ENCODE measurements at places on chromosomes 3 and 15. TPM values are rescaled to one million over a fixed set of nuclear protein-coding genes. Genes with fewer than 3 reads are reported as not detected.

The GOLGA6D gene
- total RNA-seq: 0.13 TPM

The ZNF501 gene
- total RNA-seq: 6.7 TPM

The TEX264 gene
- total RNA-seq: 30.6 TPM

The P2RY12 gene
- not detected for total RNA-seq

The EAF2 gene
- total RNA-seq: 7.6 TPM

The SCG3 gene
- total RNA-seq: 6.4 TPM

The ALDH1L1 gene
- 4.7 TPM for total RNA-seq

DNA sequence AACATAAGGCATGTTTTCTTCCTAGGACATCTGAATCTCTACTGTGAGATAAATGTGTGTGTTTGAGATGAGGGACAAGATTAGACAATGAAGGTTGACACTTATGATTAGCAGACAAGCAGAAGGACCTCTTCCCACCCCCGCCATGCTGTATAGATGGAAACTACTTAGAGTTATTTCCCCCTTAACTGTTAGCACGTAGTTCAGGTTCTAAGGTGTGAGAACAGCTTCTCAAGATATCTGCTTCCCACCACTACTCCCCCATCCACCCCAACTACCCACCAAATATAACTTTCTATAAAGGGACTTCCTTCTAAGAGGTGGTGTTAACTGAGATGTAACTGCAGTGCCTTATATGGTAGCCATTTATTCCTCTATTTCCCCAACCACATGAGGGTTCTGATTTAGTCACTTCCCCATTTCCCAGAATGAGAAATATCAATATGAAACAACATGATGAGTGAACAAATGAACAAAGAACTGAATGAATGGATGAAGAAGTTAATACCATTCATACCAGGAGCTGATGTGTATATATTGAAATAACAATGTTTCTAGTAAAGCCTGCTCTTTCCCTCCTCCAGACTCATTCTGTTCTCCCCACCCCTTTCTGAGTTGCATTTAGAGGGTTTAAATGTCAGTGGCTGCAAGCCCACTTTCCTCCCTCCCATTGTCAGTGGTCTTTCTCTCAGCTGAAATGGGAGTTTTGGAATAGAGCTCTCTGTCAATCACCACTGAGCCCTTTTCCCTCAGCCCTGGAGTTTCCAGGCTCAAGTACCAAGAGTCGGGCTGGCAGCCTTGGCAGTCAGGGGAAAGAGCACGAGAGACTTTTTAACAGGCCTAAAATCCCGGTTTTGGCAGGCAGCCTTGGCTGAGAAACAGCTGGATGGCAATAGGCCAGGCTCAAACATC is 7.7 kb upstream of the RFTN1 start:
- H3K4me1 ChIP-seq: peaks cover 9% of the 10 kb centered on the region
- H3K4me3 ChIP-seq: no peak overlapping the region
- peaks cover 35% of the 10 kb centered on the region for H3K27me3 ChIP-seq
- no peaks in the 10 kb centered on the region for H3K36me3 ChIP-seq
- DNase-seq: no peak
- no peak overlapping the region for H3K27ac ChIP-seq

DNA sequence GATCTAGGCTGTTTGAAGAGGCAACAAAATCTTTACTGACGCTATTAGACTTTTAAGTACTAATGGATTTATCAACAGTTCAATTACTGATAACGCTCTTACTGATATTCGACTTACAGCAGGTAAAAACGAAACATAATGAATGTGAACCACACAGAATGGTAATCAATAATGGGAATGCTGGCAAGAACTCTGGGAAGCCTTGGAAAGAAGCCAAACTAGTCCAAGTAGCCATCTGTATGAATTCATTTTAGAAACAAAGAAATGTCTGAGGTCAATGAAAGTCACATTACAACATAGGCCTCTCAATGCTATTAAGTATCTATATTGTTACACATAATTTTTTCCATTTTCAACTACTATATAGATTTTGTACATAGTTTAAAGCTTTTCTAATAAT is 130.0 kb downstream of the DMXL2 start:
- DNase-seq: no peak
- H3K4me3 ChIP-seq: no peak overlapping the region
- H3K27me3 ChIP-seq: no peaks in the 10 kb centered on the region
- no peak overlapping the region for H3K27ac ChIP-seq

DNA sequence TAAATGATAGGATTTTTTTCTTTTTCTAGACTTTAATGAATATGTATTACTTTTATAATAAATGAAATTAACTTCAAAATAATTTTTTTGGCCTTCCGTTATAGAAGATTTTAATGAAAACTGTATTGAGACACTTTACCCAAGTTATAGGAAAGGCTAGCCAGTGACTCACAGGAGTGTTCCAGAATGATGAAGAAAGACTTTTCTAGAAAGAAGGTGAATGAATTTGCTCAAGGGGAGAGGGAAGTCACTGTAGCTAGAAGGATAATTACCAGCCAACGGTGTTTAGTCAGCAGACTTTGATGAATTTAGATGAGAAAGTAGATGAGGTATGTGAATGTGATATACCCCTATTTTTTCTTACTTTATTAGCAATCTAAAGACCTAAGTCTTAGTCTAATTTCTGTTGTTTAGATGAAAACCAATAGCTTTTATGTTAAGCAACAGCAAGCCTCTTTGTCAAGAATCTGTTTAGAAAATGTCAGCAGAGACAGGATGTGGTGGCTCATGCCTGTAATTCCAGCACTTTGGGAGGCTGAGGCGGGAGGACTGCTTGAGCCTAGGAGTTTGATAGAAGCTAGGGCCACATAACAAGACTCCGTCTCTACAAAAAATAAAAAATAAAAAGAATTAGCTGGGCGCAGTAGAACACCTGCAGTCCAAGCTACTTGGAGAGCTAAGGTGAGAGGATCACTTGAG is 3.2 kb downstream of the ALAS1 start:
- H3K36me3 ChIP-seq: peaks cover 21% of the 10 kb centered on the region
- no peak overlapping the region for H3K4me3 ChIP-seq
- peaks cover 17% of the 10 kb centered on the region for H3K4me1 ChIP-seq
- no peaks in the 10 kb centered on the region for H3K27me3 ChIP-seq
- DNase-seq: no peak
- H3K27ac ChIP-seq: no peak overlapping the region

GRCh38 chr3:195421400-195421799 is 21.4 kb downstream of the ACAP2 start:
- no peaks in the 10 kb centered on the region for H3K27me3 ChIP-seq
- peaks cover 2% of the 10 kb centered on the region for H3K36me3 ChIP-seq
- H3K4me1 ChIP-seq: no peaks in the 10 kb centered on the region
- DNase-seq: no peak

DNA sequence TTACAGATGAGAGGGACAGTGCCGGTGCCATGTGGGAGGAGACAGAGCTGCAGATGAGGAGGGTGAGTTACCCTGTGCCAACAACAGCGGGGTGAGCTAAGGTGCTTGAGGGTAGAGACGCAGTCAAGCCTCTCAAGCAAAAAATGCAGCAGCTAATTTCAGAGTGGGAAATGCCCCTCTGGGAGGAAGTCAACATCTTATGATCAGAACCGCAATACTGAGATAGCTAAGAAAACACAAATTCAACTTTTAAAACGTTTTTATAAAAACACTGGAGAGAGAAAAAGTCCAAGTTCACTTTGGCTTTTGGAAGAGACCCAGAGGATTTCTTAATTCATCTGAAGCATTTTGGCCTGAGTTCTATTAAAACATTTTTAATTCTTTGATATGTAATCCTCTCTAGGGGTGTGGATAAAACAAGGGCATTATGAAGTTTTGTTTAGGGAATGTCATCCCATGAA is 319.2 kb downstream of the SLC9A9 start:
- no peak overlapping the region for H3K4me3 ChIP-seq
- no peaks in the 10 kb centered on the region for H3K36me3 ChIP-seq
- H3K27ac ChIP-seq: no peak overlapping the region

DNA sequence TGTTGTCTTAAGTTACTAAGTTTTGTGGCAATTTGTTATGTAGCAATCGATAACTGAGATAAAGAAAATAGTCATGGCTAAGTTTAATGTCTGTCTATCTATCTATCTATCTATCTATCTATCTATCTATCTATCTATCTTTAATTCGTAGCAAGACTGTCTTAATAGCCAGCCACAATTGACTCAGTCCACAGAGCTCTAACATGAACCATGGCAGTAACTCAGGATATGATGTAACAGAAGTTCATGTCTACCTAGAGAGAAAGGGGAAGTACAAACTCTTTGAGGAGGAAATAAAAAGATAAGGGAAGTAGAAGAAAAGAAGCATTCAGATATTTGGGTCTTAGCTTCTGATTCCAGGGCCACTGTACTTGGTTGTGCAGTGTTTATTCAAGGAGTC is 61.5 kb upstream of the FNDC3B start:
- no peaks in the 10 kb centered on the region for H3K27me3 ChIP-seq
- no peak for DNase-seq
- H3K4me1 ChIP-seq: peaks cover 10% of the 10 kb centered on the region
- no peak overlapping the region for H3K4me3 ChIP-seq

GRCh38 chr15:88657326-88658069 is 18.7 kb downstream of the ISG20 start:
- DNase-seq: peak; percentile 33
- H3K27me3 ChIP-seq: peaks cover 12% of the 10 kb centered on the region
- H3K27ac ChIP-seq: no peak overlapping the region
- no peaks in the 10 kb centered on the region for H3K36me3 ChIP-seq
- no peaks in the 10 kb centered on the region for H3K4me1 ChIP-seq

DNA sequence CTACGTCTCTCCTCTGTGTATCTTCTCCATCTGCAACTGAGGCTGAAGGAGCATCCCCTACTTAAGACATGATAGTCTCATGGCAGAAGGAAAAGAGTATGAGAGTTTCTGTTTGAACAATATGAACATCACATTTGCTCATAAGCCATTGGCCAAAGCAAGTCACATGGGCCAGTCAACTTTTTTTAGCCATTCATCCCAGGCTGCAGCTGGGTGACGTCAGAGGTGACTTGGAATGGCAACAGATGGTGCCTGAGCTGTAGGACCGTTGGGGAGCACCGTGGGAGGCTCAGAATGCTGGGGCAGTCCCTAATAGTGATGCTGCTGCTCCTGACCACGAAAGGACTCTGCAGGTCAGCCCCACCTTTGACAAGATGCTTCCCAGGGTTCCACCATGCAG is 58.7 kb downstream of the CRTC3 start:
- no peak overlapping the region for H3K27ac ChIP-seq
- no peak overlapping the region for H3K4me3 ChIP-seq
- no peaks in the 10 kb centered on the region for H3K27me3 ChIP-seq

DNA sequence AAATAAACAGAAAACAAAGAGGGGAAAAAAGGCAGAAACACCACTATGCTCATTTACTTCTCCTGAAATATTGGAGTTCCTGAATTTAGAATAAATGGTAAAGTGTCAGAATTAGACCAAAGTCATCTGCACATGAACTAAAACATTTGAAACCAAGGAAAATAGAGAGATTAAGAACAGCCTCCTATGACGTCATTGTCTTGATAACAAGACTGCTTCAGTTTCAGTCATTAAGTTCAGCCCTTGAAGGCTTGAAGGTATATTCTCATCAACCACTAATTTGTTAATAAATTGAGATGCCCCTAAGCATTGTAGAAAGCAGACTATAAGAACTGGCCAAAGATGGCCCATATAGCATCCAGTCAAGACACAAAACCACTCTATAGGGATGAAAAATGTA is 2.5 kb downstream of the SUMF1 start:
- H3K4me3 ChIP-seq: peak overlapping the region; percentile 32
- H3K36me3 ChIP-seq: no peaks in the 10 kb centered on the region
- H3K27ac ChIP-seq: no peak overlapping the region
- DNase-seq: no peak

GRCh38 chr3:150703299-150703755 is 393 bp downstream of the ERICH6 start:
- no peaks in the 10 kb centered on the region for H3K4me1 ChIP-seq
- no peak for DNase-seq
- no peaks in the 10 kb centered on the region for H3K27me3 ChIP-seq
- peak overlapping the region; percentile 96 for H3K4me3 ChIP-seq
- peaks cover 6% of the 10 kb centered on the region for H3K36me3 ChIP-seq

- H3K4me3 ChIP-seq: no peak overlapping the region
- no peak overlapping the region for H3K27ac ChIP-seq
- H3K27me3 ChIP-seq: no peaks in the 10 kb centered on the region
- H3K36me3 ChIP-seq: no peaks in the 10 kb centered on the region
- no peaks in the 10 kb centered on the region for H3K4me1 ChIP-seq
- no peak for DNase-seq
Observed at GRCh38 chr3:79161941-79162340, 605.9 kb downstream of the ROBO1 start.

GRCh38 chr3:150030841-150031240 is 60.1 kb upstream of the PFN2 start:
- no peaks in the 10 kb centered on the region for H3K27me3 ChIP-seq
- no peak overlapping the region for H3K27ac ChIP-seq
- H3K4me3 ChIP-seq: no peak overlapping the region
- no peak for DNase-seq
- H3K36me3 ChIP-seq: no peaks in the 10 kb centered on the region
- no peaks in the 10 kb centered on the region for H3K4me1 ChIP-seq

- no peak overlapping the region for H3K27ac ChIP-seq
- no peak for DNase-seq
- H3K4me1 ChIP-seq: no peaks in the 10 kb centered on the region
Observed at GRCh38 chr15:71883447-71883846, 73.1 kb downstream of the NR2E3 start.

GRCh38 chr15:67019069-67019468 is 46.3 kb upstream of the SMAD3 start:
- no peak for DNase-seq
- no peak overlapping the region for H3K27ac ChIP-seq
- peaks cover 9% of the 10 kb centered on the region for H3K27me3 ChIP-seq
- H3K4me3 ChIP-seq: no peak overlapping the region
- no peaks in the 10 kb centered on the region for H3K36me3 ChIP-seq
- no peaks in the 10 kb centered on the region for H3K4me1 ChIP-seq

GRCh38 chr15:57411945-57412768 is 35.9 kb downstream of the CGNL1 start:
- DNase-seq: no peak
- no peaks in the 10 kb centered on the region for H3K27me3 ChIP-seq
- peaks cover 23% of the 10 kb centered on the region for H3K36me3 ChIP-seq

- H3K27ac ChIP-seq: no peak overlapping the region
- no peaks in the 10 kb centered on the region for H3K36me3 ChIP-seq
Observed at GRCh38 chr3:79354179-79354688, 413.6 kb downstream of the ROBO1 start.

GRCh38 chr3:172208586-172209332 is 169.4 kb downstream of the FNDC3B start:
- H3K27me3 ChIP-seq: no peaks in the 10 kb centered on the region
- peaks cover 11% of the 10 kb centered on the region for H3K36me3 ChIP-seq
- H3K4me1 ChIP-seq: peaks cover 29% of the 10 kb centered on the region
- H3K4me3 ChIP-seq: no peak overlapping the region
- no peak for DNase-seq

GRCh38 chr3:180362081-180362480 is 239.9 kb upstream of the TTC14 start:
- peaks cover 4% of the 10 kb centered on the region for H3K4me1 ChIP-seq
- H3K27me3 ChIP-seq: no peaks in the 10 kb centered on the region
- H3K27ac ChIP-seq: no peak overlapping the region
- DNase-seq: no peak
- no peaks in the 10 kb centered on the region for H3K36me3 ChIP-seq

GRCh38 chr15:98907927-98908471 is 99.6 kb downstream of the PGPEP1L start:
- no peak overlapping the region for H3K4me3 ChIP-seq
- no peak for DNase-seq
- H3K4me1 ChIP-seq: peaks cover 6% of the 10 kb centered on the region
